ENCODE measurements at places on chromosomes 2 and 18.
A peak's percentile ranks its signal among the peaks of the same experiment; 100 is the strongest.

- no peak for DNase-seq
These were observed 17.2 kb downstream of the TET3 start for GRCh38 chr2:74001781-74002504.

GRCh38 chr2:15601681-15602080 is 10.0 kb downstream of the DDX1 start:
- no peak for DNase-seq

GRCh38 chr2:193377789-193378188 is 1183.1 kb upstream of the TMEFF2 start:
- no peak for DNase-seq

DNA sequence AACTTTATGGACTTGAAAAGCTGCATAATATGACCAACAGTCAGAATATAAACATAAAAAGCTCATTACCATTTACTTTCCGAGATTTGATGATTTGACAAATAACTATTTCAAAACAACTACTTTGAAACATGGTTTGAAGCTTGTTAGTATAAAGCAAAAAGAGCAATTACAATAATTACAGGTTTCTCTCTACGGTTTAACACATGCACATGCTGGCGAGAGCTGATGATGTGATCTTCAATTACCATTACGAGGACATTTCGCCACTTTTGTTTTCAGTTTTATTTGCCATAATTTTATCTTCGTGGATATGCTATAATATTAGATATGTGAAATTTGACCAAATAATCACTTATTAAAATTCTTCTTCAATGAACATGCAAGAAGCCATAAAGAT is 270.1 kb downstream of the TCF4 start:
- DNase-seq: peak; percentile 74

- DNase-seq: no peak
These were observed 96.0 kb upstream of the CRACDL start for GRCh38 chr2:99032001-99032400.

GRCh38 chr2:211534632-211535031 is 978.2 kb downstream of the CPS1 start:
- peak; percentile 88 for DNase-seq

DNA sequence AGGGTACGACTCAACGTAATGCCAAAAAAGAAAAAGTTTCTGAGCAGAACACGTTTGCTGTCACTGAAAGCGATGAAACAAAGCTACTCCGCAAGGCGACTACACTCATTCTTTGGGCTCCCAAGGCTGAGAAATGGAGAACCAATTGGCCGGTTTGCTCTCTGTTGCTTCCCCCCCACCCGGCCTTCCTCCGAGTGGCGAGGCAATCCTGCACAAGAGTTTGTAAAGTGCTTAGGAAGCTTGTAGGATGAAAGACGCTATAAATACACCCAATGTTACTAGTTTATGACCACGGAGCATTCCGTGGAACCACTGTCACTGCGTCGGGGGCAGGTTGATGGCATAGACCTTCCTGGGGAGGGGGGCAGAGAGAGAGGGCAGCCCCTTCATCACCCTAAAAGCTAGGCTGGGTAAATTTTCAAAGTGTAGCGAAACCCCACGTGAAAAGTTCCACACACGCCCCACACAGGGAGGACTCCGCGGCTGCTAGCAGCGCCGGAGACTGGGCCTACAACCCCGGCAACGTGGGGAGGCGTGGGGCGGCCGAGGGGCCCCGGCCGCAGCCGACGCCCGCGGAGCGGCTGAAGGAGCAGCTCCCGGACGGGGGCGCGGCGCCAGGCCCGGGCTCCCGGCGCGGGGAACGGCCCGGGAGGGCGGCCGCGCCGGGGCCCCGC is 915 bp downstream of the CUL3 start:
- DNase-seq: no peak

DNA sequence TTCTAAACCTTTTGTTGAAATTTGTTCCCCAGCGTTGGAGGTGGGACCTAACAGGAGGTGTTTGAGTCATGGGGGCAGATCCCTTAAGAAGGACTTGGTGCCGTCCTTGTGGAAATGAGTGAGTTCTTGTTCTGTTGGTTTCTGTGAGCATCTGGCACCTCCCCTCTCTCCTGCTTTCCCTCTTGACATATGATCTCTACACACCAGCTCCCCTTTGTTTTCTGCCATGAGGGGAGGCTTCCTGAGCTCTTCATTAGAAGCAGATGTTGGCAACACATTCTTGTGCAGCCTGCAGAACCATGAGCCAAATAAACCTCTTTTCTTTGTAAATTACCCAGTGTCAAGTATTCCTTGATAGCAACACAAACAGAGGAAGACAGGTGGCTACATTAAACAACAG is 23.8 kb downstream of the NABP1 start:
- peak; percentile 42 for DNase-seq

- no peak for DNase-seq
These were observed 373.8 kb upstream of the RAB6C start for GRCh38 chr2:129605646-129606045.

GRCh38 chr2:64943387-64944150 is 45.6 kb upstream of the SLC1A4 start:
- peak; percentile 2 for DNase-seq

- no peak for DNase-seq
These were observed 30.6 kb upstream of the AP1S3 start for GRCh38 chr2:223868005-223868404.

- DNase-seq: no peak
These were observed 150.1 kb upstream of the SMAD2 start for GRCh38 chr18:48080546-48080945.

- peak; percentile 84 for DNase-seq
These were observed at the start of gene LYPD6 for GRCh38 chr2:149330127-149331022. Gene LYPD6 (plus strand): TSS chr2:149330587. CDS start chr2:149437709, 107,122 bp downstream.

- no peak for DNase-seq
These were observed 323.4 kb upstream of the SLC14A2 start for GRCh38 chr18:45291621-45292615.

GRCh38 chr2:27932396-27932795 is 41.9 kb downstream of the BABAM2 start:
- DNase-seq: no peak

DNA sequence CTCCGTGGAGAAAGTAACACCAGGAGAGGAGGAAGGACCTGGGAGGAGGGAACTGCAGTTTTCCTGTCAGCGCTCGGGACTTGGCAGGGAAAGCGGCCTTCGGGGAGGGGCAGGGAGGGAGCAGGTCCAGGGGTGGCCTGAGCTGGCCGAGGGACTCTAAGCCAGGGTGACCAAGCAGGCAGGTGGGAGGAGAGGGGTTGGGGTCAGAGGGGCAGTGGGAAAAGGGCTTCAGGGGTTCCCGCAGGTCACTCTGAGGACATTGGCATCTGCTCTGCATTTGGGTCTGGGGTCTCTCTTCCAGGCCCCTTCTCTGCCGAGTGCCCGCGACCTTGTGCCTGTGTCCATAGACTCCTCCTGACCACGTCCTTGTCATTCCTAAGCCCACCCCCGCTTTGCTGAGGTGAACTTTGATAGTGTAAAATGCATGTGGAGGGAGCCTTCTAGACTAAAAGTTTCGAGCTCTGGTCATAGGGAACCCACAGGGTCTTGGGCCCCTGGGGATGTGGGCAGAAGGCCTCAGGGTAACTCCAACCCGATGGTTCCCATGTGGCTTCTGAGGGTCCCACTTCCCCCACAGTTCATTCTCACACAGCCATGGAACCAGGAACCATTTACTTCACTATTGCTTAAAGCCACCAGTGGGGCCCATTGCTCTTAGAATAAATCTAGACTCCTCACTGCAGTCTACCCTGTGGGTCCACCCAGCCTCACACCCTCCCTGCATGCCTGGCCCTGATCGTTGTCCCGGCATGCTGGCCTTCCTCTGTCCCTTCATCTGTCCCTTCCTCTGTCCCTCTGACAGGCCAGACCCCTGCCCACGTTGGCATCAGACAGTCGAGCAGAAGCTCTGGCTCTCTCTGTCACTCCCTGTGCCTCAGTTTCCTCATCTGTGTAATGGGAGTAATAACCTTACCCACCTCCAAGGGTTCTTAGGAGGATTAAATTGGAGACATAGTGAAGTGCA is 229.2 kb downstream of the SEPTIN10 start:
- no peak for DNase-seq

DNA sequence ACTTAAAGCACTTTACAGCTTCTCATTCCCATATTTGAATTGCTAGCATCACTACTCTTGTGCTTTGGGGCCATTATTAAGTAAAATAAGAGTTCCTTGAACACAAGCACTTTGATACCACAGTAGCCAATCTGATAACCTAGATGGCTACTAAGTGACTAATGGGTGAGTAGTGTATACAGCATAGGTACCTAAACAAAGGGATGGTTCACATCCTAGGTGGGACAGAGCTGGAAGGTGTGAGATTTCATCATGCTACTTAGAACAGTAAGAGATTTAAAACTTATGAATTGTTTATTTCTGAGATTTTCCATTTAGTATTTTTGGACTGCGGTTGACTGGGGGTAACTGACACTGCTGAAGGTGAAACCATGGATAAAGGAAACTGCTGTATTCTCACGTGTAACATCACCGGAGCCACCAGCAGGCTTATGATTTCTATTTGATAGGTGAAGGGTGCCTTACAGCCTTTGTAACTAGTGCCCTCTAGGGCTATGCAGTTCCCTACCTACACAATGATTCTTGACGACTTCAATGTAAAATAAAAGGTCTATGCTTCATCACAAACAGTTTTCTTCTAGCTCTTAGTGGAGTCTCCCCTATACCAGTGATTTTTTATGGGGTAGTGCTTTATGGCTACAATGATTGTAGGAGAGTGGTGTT is 22.1 kb upstream of the CRIM1 start:
- DNase-seq: no peak

- no peak for DNase-seq
These were observed 29.6 kb upstream of the RPL31 start for GRCh38 chr2:100972452-100972851.

- DNase-seq: no peak
These were observed 1075.2 kb upstream of the NRXN1 start for GRCh38 chr2:52107124-52107523.

- DNase-seq: no peak
These were observed 61.8 kb downstream of the ARHGAP25 start for GRCh38 chr2:68796295-68796905.

GRCh38 chr2:94985636-94986035 is 39.9 kb upstream of the MAL start:
- DNase-seq: no peak

GRCh38 chr2:105789745-105790460 is 45.2 kb downstream of the NCK2 start:
- DNase-seq: no peak

GRCh38 chr2:115572746-115573145 is 1130.3 kb downstream of the DPP10 start:
- no peak for DNase-seq

GRCh38 chr2:37708146-37708545 is 36.7 kb upstream of the CDC42EP3 start:
- DNase-seq: no peak

DNA sequence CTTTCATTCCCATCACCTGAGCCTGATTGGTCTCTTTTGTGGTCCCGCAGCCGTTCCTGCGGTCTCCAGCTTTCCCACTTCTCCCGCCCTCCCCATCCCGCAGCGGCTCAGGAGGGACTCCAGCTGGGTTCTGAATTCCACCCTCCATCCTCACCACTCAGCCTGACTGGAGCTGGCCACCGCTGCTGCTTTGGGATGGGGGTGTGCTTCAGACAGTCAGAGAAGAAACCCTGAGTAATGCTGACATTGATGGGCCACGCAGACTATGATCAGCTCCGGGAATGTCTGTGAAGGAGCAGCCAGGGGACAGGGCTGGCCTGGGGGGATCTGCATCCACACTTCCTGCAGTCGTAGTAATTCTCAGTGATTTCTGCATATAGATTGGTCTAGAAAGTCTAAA is 45.9 kb upstream of the TXNDC2 start:
- no peak for DNase-seq

GRCh38 chr2:46098621-46099062 is 198.6 kb upstream of the EPAS1 start:
- no peak for DNase-seq

- DNase-seq: peak; percentile 73
These were observed 143.6 kb upstream of the MAP3K20 start for GRCh38 chr2:172931918-172932520.

- no peak for DNase-seq
These were observed 8.9 kb upstream of the CHRNA1 start for GRCh38 chr2:174773215-174773614.

DNA sequence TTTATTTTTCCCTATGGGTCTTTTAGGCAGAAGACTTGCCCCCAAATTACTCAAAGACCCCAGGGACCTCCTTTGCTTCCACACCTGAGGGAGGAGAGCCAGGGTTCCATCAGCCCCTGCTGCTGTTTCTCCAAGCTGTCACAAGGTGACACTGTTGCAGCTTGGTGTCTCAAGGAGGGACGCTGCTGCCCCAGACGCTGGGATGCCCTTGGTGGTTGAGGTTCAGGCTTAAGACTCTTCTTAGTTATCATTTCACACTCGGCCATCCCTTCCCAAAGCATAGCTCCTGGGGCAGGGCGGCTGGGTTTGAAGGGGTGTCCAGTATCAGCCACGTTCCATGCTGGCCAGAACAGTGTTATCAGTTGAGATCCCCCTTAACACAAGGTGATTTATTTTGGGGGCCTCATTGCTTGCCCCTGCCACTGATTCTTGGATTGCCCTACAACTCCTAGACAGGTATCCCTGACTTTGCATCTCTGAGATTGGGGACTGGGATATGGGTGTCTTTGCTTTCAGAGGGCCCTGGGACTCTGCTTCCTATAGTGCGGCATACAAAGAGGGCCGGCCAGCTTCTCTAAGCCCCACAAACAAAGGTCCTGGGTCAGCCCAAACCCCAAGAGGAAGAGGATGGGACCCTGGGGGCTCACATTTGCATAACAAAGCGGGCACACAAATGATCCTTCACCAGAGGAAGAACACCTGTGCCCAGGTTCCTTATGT is 22.7 kb downstream of the GPR55 start:
- peak; percentile 36 for DNase-seq

- peak; percentile 57 for DNase-seq
These were observed 31.1 kb upstream of the STK39 start for GRCh38 chr2:168278424-168278888.

DNA sequence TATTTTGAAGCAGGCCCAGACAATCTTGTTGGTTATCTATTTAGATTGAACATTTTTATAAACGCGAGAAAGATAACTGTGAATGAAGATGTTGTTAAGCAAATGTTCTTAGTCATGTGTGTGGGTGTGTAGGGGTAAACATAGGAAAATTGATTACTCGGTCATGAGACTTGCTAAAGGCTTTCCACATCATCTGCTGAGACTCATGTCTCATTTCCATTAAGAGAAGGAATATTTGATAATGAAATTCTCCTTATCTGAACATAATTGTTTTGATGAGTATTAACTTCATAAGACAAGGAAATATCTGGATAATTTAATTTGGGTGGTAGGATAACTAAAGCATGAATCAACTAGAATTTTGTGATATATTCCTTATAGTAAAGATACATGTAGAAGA is 19.7 kb downstream of the CCDC102B start:
- DNase-seq: no peak

DNA sequence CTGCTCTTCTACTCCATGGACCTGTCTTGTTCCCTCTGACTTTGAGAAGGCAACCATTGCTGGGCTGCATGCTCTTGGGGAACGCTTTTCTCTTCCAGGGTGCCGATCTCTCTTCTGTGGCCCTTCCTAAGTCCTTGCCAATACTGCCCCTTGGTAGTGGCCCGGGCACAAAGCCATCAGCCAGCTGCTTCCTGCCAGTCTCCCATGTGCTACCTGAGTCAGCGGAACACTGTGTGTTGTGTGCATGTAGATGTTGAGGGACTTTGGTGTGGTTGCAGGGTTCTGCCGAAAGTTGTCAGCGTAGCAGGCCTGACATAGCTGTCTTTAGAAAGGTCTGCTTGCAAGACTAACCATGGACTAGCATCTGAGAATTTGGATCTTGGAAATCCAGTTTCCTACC is 35.4 kb downstream of the MGAT5 start:
- DNase-seq: no peak

All from COR-L47 (cell line).